Fibroblast of pulmonary artery (primary cell): ENCODE measurements at places on chromosomes 5 and 9.

GRCh38 chr5:88656221-88656950 is 226.6 kb downstream of the MEF2C start:
- no peak for DNase-seq

- DNase-seq, result no peak
These were observed 9.6 kb downstream of the EPB41L4B start for GRCh38 chr9:109311286-109311685.

GRCh38 chr5:32233696-32234447 is 59.8 kb upstream of the GOLPH3 start:
- peak; percentile 67 for DNase-seq

DNA sequence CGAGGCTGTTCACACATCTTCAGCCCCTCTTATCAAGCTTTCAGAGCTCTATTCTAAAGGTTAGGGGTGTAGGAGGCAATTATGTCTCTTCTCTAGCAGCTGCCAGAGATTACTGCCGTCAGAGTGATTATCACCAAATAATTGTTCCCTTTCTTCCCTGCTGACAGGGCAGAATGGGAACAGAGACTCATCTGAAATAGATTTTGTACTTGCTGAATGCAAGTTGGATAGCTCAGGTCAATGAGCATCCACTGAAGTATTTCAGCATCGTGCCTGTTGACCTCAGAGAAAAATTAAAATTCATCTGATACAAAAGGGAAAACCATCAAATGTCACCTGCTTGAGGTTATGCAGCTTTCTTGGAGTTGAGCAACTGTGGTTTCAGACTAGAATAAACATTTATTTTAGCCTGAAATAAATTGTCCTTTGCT is 213.7 kb upstream of the MAP3K1 start:
- no peak for DNase-seq

- DNase-seq, result no peak
These were observed 530.2 kb upstream of the FAM174A start for GRCh38 chr5:100004969-100005368.

- no peak for DNase-seq
These were observed 5.7 kb downstream of the NAIF1 start for GRCh38 chr9:128061275-128061960.

GRCh38 chr9:109781086-109781485 is 1.1 kb downstream of the PALM2AKAP2 start:
- peak; percentile 8 for DNase-seq

DNA sequence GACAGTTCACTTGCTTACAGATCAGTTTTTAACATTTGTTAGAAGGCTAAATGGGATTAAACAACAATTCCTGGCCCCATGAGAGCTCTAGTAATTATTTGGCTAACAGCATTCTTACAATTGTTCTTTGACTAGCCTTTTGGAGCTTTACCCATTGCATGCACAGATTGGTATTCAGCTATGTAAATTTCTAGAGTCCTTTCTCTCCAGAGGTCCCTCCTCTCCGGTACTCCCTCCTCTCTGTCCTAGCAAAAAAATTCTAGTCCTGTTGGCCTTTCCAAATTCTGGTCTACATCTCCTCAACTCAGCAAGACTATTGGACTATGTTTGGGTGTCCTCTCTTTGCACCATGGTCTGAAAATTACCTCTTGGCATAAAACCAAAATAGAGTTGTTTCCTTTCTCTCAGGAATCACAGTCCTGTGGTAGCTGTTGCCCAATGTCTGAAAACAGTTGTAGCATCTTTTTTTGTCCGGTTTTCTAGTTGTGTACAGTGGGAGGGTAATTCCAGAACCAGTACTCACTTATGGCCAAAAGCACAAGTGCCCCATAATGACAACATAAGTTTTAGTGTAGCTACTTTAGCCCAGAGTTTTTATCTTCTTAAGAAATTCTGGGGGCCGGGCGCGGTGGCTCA is 18.1 kb downstream of the SAR1B start:
- DNase-seq, result peak; percentile 10

DNA sequence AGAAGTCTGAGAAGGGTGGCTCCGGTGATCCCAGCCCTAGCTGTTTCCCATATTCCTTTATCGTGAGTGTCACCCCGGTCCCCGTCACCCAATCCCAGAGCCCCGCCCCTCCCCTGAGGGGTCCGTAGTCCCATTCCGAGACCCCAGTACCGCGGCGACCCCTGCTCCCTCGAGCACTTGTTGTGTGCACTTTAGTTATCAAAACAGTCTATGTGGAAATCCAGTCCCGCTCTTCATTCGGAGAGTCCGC is 223 bp downstream of the LRSAM1 start:
- no peak for DNase-seq
